ENCODE measurements at places on chromosomes 2 and 18. TPM values are rescaled to one million over a fixed set of nuclear protein-coding genes. Genes with fewer than 3 reads are reported as not detected.

DNA sequence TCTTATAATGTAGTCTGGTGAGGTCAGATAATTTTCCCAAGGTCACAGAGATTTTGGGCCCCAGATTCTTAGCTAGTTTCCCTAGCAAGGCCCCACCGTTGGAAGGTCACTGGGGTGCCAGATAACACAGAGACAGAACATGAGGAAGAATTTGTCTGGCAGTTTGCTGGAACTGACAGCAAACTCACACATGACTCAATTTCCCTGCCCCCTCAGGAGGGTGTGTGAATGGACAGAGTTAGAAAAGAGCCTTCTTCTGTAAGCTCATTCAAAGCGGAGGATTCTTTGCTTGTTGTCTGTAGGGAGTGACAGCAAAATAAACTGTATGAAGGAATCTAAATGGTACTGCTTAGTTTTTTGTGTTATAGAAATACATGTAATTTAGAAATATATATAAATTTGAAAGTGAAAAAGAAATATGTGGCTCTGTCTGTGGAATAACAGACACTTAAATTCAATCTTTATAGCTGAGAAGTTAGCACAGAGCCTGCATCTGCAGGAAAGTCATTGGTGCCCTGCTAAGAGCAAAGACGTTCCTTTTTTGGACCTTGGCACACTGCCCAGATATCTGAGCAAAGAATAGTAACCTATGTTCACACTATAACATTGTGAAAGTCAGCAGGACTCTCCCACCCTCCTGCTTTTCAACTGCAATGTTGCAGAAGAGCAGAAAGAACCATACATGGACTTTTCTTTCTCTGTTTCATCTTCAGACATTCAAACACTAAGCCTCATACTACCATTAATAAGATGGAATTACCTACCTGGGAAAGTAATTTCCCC lies 2.1 kb downstream of the MDH1 start:
- no peak for DNase-seq

DNA sequence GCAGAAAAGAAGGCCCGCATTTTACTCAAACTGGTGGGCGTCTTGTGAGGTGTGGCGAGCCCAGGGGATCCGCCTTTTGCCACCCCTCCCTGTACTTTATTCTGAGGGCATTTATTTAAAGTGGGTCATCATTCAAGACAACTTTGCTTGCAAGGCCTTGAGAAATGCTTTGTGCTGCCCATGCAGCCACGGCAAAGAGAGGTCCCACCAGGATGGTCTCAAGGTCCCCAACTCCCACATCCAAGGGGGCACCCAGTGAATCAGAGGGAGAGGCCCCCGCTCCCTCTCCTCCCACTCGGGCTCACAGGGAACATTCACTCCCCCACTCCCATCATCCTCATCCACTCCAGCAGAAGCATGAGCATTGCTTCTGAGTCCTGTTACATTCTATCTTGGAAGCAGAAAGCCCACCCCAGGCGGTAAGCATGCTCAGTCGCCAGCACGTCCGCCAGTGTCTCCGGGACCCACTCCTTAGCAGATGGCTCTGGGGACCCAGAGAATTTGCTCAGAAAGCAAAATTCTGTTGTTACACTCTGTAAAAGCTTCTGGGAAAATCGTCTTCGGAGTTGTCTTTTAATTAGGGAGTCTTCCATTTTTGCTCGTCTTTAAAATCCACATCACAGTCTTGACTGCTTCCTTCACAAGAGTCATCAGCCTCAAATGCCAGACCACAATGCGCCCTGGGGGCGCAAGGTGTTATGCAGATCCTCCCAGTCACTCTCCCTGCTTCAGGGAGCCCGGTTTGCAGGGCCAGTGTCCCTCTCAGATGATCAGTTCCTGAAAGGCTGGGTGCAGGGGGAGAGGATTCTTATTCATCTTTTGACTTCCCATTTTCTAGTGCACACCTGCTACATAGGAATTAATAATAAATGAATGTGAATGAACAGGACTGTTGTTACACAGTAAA lies 99.4 kb upstream of the NCK2 start:
- DNase-seq, result no peak

- no peak for DNase-seq
Observed at GRCh38 chr18:6746386-6746960, 17.0 kb downstream of the ARHGAP28 start.

GRCh38 chr2:117071556-117072102 lies 742.9 kb upstream of the DDX18 start:
- DNase-seq, result no peak

Gene OSBPL1A
- 52.9 TPM for polyA plus RNA-seq

DNA sequence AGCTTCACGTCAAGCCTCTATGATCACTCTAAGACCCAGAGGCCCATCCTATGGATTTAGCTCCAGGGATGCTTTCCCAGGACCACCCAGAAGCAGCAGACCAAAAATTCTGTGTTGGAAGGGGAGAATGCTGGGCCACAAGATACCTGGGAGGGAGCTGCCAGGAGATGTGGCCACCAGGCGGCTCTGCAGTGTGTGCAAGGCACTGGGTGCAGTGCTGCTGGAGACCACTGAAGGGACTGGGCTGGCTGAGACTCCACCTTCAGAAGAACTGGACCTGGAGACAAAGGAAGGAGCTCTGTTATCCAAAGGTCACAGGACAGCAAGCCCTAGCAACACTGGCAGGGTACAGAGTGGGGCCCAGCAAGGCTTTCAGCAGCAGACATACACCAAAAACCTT lies 34.0 kb downstream of the KANSL3 start:
- DNase-seq, result no peak

Gene RGPD4
- 0.08 TPM for polyA plus RNA-seq

DNA sequence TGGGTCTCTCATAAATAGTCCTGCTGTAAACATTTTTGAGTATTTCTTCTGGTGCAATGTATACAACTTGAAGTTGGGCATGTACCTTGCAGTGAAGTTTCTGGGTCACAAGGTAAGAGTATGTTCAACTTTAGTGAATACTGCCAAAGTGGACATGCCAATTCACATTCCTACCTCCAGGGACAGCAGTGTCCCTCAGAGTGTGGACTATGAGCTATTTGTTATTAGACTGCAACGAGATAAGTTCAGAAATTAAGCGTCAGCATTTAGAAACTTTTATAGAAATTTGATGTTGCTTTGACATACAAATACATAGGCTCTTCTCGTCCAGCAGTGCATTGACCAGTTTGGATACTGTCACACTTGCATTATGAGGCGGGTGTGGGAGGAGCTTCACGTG lies 7.2 kb upstream of the ACKR3 start:
- no peak for DNase-seq

DNA sequence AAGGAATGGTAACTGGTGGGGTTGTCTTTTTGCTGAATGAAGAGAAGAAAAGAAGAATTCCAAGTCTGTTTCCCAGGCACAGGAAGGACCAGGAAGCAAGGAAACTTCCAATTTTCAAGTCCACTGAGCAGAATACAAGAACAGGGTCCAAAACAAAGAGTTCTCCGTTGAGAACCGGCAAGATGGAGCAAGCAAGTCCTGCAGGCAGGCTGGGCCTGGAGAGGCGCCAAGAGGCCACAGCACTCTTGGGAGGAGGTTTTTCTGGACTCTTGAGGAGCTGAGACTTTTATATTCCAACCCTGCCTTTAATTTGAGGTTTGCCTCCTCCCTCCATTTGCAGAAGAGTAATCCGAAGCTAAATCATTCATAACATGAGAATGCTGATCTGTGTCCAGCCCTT lies 224.5 kb downstream of the IKZF2 start:
- no peak for DNase-seq

Gene SLC14A1
- polyA plus RNA-seq, result 2.5 TPM

- DNase-seq, result no peak
Observed at GRCh38 chr2:142290931-142291330, 160.1 kb upstream of the LRP1B start.

Gene CPLX4
- 0.08 TPM for polyA plus RNA-seq

GRCh38 chr2:102076512-102076911 lies 66.0 kb upstream of the IL1R1 start:
- DNase-seq, result no peak

DNA sequence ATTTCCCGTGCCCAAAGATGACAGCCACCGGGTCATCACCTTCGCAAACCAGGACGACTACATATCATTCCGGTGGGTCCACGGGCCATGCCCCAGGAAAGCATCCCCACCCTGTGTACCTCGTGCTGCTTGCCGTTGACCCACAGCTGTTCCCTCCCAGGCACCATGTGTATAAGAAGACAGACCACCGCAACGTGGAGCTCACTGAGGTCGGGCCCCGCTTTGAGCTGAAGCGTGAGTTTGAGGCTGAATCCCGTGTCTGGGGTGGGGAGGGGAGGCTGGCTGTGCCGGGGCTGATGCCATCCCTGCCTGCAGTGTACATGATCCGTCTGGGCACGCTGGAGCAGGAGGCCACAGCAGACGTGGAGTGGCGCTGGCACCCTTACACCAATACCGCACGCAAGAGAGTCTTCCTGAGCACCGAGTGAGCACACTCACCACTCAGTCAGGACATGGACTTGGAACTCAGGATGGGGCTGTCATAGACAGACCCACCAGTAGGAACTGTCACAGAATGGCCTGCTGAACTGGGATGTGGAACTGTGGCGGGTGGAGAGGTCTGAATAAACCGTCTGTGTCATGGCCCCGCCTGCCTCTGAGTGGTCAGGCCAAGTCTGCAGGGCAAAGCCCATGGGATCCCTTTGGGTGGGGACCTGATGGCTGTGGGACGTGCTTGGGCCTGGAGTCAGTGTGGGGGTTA lies 3.5 kb downstream of the IMP4 start:
- no peak for DNase-seq

Gene RFX8
- 0.52 TPM for polyA plus RNA-seq

Gene FAM117B
- 32.7 TPM for polyA plus RNA-seq

DNA sequence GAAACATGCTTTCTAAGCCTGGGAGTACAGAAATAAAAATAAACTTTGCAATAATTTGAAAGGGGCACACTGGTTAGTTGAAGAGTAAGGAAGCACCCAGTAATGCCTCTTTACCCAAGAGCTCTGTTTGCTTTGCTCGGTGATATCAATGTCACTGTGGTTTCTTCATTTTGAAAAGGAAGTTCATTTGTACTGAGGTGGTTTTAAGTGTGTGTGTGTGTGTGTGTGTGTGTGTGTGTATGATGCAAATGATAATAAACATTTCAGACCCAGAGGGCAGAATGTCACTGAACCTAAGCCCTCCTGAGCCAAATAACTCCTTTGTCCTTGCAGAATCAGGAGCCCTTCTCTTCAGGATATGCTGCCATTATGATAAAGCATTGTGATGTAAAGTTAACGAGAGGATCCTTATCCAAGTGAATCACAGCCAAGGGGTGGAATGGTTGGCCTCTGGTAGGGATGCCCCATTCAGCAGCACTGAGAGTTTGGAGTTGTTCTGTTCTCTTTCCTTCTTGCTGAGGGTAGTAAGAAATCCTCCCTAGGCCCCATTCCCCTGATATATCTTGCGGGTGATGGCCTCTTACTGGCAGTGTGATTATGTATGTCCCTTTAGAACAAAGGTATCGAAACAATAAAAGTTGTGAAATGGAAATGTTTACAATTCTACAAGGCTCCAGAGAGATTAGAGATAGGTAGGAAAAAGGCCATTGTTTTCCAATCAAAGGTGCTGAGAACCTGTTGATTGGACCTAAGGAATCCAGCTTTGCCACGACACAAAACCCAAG lies 7.6 kb downstream of the ITGA6 start:
- no peak for DNase-seq

All from right renal pelvis (tissue), 4 donors.